ENCODE measurements at places on chromosomes 7 and 10.

GRCh38 chr10:60908031-60908430 lies 36.0 kb downstream of the RHOBTB1 start:
- DNase-seq, result no peak

GRCh38 chr7:157528785-157529341 lies 192.1 kb downstream of the DNAJB6 start:
- no peak for DNase-seq

DNA sequence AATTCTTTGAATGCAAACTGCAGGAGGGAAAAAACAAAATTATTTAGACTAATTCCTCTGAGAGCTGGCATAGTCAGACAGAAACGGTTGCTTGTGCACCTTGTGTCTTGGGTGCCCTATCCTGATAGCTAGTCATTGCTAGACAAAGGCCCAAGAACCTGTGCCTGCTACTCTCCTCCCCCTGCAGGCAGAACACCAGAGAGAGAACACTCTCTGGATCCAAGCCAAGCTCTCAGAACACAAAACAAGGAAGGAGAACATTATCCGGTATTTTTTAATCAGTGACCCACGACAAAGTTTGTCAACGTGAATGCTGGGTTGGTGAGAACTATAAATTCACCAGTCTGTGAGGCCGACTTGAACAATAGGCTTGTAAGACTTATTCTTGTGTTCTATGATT lies 18.8 kb upstream of the PPP1R9A start:
- no peak for DNase-seq

DNA sequence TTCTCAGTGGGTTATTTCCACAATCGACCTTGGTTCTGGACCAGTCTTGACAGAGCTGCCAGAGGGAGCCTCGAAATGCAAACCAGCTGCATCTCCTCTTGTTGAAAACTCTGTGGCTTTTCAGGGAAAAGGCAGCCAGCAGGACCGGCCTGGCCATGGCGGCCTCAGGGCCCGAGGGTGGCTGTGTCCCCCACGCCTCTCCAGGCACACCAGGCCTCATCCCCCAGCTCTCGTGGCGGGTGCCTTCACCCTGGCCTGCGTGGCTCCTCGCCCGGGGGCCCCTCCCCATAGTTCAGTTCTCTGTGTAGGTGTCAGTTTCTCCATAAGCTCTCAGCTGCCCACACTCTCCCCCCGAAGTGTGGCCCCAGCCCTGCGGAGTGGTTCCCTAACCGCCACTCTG lies 63.5 kb downstream of the MGMT start:
- no peak for DNase-seq
